ENCODE measurements at places on chromosomes 11 and 22.

GRCh38 chr22:39136317-39136716 is 16.2 kb downstream of the CBX7 start:
- DNase-seq, result no peak

DNA sequence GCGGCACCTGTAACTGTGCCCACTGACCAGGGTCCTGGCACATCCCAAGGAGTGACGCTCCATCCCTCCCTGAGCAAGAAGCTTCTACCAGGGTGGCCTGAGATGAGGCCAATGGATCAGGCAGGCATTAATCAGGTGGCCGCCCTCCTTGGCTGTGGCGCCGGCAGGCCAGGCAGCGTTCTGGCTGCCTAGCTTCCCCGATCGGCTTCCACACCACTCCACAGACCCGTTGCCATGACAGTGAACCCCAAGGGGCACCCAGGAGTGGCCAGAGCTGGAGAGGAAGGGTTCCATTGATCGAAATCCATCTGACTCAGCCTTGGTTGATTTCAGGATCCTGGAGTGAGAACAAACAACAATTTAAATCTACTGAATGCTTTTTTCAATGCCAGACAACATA is 20.5 kb downstream of the LRRC55 start:
- no peak for DNase-seq

- no peak for DNase-seq
Measured at GRCh38 chr22:45159652-45160462, 3.9 kb upstream of the NUP50 start.

DNA sequence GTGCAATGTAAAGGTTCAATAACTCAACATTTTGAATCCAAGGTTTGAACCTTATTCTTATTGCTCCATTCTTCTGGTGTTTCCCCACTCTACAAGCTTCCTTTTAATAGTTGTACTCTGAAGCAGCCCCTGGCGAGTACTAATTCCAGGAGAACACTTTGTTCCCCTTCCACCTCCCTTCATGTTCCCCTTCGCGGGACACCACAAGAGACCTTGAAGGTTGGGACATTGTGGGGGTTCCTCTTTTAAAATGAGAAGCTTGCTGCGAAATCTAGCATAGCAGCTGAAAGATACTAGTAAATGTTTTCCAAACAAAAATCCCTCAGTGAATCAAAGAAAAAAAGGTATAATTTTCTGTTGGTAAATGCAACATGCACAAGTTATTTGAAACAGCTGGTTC is 626.3 kb upstream of the LRRC4C start:
- no peak for DNase-seq

DNA sequence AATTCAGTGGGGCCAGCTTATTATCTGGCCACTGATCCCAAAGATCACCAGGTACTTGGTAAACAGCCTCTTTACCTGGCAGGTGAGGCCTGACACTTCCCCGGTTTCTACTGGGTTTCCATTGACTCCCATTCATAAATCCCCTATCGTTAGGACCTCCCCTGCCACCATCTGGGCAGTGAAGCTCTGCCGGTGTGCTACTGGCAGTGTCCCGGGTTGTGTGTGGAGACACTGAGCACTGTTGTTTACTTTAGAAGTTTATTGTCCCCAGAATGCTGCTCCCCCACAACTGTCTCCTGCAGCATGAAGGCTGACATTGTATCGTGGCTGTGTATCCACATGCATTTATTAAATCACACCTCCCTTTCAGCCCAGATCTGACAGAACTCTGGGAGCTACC is 142.7 kb downstream of the WNT7B start:
- no peak for DNase-seq

- no peak for DNase-seq
Measured at GRCh38 chr22:38260761-38261681, 11.8 kb downstream of the TMEM184B start.

DNA sequence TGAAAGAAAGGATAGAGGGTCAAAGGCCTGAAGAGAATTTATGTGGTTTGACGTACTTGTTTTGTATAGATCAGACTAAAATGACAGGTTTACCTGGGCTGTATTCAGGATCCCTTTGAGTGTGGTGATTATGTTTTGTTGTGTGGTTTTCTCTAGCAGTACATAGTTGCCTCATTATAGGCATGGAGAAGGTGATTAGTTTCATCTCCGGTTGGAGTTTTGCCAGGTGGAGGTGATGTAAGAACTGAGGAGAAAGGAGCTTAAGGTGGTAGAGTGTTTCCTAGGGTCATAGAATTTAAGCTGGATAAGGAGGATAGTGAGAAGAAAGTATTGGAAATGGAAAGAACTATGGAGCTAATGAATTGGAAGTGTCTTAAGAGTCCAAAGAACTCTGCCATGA is 229.0 kb downstream of the TMEM135 start:
- no peak for DNase-seq

Data from HAP-1 (cell line).